LNCaP clone FGC (cell line): ENCODE measurements at places on chromosomes 12 and 14.
A peak's percentile ranks its signal among the peaks of the same experiment; 100 is the strongest.

GRCh38 chr14:58739674-58740073 is 101.9 kb downstream of the DACT1 start:
- no peak for DNase-seq

GRCh38 chr14:61513986-61514830 is 181.1 kb upstream of the HIF1A start:
- DNase-seq: peak; percentile 81

- DNase-seq: no peak
Measured at GRCh38 chr12:52618216-52618615, at the start of gene KRT73. Gene KRT73, minus strand, starts transcription at chr12:52618559. Its CDS starts 35 bp downstream, at chr12:52618524.

GRCh38 chr12:93441617-93442410 is at the start of gene UBE2N:
Gene UBE2N, minus strand, starts transcription at chr12:93441947. Its CDS starts 63 bp downstream, at chr12:93441884.
- DNase-seq: peak; percentile 82
